ENCODE measurements at places on chromosomes 4 and X.

DNA sequence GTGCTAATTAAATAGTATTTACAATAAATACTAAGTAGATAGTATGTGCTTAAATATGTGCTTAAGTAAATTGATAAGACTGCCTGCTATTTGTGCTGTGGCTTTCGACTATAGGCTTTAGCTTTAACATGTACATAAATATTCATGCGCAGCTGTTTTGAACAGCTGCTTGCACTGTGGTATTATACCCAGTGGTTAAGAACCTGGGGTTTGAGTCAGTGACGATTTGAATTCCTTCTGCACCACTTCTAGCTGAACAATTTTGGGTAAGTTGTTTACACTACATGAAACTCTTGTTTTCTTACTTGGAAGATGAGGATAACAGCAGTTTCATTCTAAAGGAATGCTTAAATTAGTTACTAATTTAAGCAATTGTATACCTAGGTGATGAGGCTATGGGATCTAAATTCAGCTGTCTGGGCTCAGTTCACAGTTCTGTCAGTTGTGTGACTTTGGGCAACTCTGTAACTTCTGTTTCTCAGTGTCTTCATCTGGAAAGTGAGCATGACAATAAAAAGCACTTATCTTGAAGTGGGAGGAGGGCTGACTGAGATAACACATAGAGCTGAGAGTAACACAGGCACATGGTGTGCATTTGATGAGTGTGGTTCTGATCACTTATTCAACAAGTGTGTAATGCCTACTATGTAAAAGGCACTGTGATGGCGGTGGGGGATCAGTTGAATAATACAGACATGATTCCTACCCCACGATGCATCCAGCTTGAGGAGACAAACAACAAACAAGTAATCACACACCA lies 37.0 kb downstream of the HPGDS start:
- no peak for DNase-seq

- no peak for DNase-seq
Measured at GRCh38 chr4:167339781-167340180, 105.5 kb upstream of the SPOCK3 start.

- no peak for DNase-seq
Measured at GRCh38 chr4:31968842-31969241, 1248.7 kb downstream of the PCDH7 start.

DNA sequence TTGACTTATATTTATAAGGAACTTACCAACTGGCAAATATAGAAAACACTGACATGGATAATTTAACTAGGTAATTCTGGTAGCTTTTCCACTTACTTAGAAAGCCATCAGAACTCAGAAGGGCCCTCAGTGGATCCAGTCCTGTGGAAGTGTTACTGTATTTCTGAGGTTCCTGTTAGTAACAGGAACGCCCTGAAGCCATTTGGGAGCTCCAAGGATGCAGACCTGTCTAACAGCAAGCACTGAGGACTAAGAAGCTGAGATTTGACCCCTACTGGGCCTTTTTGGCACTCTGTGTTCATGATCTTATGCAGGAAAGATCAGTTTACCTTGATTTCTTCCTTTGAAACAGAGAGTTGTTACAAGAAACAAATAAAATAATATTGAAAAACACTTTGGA lies 46.0 kb upstream of the TLL1 start:
- no peak for DNase-seq

DNA sequence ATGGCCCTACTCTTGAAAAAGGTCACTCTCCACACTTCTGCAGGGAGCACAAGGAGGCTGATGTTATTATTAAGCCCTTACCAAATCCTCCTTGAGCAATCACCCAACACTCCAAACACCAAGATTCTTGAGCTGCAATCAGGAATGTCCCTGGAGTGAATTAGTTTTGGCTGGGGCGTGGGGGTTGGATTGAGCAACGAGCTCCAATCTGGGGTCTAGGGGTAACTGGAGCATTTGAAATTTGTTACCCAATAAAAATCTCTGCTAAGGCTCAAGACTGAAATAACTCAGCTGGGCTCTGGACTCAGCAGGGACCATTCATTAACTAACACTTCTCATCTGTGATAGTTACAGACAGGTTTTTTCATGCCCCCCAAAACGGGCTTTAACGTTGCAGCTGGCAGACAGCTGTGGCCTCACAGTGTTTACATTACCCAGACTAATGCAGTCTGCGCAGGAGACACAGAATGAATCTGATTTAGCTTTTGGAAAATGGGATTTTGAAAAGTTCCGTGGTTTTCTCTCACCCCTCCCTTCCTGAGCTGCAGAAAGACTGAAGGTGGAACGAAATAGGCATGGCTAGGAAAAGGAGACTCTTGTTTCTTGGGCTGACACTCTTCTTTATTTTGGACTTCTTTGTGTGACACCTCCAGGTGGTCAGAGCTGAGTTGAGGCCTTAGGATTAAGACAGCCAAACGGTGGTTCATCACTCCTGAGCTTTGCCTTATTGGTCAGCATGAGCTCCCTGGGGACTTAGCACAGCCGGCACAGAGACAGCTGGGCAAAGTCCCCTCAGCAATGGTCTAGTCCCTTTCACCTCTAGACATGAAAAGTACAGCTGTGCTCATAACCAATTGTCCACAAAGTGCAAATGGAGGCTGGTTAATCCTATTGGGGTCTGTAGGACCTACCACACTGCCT lies 26.6 kb downstream of the PLAC1 start:
- no peak for DNase-seq

DNA sequence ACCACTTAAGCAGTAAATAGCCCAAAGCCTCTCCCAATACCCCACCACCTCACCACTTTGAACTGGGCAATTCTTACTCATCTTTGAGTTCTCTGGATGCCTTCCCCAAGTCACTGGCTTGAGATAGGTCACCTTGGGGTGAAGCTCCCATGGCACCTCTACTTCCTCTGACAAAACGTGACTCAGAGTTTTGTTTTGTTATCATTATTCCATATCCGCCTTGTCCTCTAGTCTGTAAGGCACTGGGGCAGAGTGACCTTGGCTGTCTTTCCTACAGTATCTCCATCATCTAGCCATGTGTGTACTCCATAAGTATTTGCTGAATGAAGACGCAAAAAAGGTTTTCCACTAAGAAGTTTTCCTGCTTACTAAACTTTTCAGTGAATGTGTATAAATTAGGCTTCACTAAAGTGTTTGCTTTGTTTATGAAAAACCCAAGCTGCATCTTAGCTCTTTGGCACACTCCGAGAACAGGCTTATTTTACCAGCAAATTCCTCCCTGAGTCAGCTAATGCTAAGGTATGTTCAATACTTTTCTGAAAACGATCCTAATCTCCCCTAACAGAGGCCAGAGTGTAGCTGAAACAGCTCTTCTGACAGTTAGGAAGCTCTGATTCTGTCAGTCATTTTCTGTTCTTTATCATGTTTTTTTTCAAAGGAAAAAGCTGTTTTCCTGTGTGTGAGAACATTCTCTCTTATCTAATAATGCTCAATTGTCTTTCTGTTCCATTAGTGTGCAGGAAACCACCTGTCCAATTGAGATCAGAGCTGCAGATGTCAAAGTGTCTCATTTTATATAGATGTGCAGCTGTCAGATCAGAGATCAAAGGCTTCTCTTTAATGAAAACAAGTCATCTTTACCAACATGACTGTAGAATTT lies 30.2 kb upstream of the TSPAN5 start:
- no peak for DNase-seq

- no peak for DNase-seq
Measured at GRCh38 chr4:48046059-48046458, 29.5 kb downstream of the NIPAL1 start.

- no peak for DNase-seq
Measured at GRCh38 chrX:52852110-52852860, 15.6 kb downstream of the XAGE3 start.

DNA sequence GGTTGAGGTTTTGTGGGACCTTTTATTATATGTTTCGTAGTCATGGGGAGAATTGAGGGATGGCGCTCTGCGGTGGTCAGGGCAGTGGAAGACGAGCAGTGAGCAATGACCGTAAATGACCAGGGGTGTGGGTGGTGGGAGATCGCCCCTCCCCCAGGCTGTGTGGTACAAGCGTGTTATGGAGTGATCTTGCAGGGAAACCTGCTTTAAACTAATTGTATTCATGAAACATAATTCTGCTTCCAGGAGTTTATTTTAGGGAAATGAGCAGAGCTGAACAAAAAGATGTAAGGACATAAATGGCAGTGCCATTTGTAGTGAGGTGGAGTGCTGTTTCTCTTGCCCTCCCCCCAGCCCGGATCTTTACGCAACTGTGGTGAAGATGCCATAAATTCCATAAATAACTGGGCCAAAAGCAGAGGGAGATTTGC lies 20.2 kb downstream of the GYG2 start:
- no peak for DNase-seq

GRCh38 chr4:53015681-53016080 lies 153.6 kb downstream of the RASL11B start:
- no peak for DNase-seq

- no peak for DNase-seq
Measured at GRCh38 chr4:87069037-87069742, 134.4 kb downstream of the AFF1 start.

DNA sequence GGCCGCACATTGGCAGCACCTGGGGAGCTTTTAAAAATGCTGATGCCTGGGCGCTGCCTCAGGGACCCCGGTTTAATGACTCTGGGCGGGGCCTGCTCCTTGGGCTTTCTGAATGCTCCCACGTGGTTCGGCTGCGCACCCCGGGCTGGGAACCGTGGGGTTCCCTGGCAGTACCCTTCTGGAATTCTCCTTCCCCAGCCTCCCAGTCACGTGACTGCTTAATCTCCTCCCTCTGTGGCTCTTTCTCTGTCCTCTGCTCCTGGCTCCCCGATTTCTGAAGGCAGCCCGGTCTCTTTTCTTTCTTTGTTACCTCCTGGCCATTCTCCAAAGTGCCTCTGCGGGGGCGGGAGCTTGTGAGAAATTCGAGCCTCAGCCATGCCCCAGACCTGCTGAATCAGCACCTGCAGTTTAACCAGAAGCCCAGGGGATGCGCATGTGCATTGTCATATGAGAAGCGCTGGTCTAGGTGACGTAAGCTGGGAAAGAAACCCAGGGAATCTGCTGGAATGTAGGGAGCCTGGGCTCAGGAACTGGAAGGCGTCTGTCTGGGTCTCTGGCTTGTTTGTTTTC lies 16.6 kb downstream of the CLCN4 start:
- DNase-seq = no peak

DNA sequence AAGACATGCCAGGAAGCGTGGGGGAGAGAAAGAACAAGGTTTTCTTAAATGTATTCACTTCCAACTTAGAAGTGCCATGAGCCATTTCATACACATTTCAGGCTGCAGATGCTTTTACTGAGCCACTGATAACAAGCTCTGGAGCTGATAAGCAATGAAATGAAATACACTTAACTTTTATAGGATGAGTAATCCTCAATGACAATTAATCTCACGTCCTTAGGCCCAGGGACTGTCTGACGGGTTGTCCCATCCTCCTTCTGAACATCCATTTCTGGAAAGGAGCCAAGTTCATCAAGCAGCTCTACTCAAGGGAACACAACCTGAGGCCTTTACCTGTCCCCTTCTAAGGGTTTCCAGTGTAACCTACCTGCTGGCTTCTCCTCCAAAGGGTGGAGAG lies 121.2 kb downstream of the PARM1 start:
- DNase-seq = no peak

DNA sequence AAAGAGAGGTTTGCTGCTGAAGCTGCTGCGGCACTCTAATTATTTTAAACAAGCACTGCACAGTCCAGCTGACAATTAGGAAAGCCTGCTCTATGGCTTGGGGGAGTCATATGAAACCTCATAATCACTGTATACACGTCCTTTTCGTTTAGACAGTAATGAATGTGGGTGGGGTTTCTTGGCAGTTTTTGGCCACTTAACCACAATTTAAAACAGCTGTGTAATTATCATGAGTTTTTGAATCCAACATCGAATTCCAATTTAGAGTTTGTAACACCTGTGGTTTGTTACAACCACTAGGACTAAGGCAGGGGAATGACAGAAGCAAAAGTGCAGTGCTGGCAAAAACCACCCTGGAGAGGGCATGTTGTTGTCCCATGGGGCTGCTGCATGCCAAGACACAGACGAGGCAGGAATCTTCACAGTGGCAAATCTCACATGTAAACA lies 99.5 kb downstream of the CXXC4 start:
- DNase-seq = no peak

- DNase-seq = no peak
Measured at GRCh38 chr4:26837993-26838842, 22.4 kb upstream of the STIM2 start.

All from stimulated activated naive B cell treated with anti-CD40 and anti-IgM and Interleukin-4, amounts not matched to agents 10 μg/mL and 1 μg/mL and 100 μg/mL, for 72 hours (primary cell).